WERI-Rb-1 (cell line): ENCODE measurements at places on chromosomes 1 and 21.

GRCh38 chr1:81449786-81450185 is 350.9 kb upstream of the ADGRL2 start:
- DNase-seq = no peak

DNA sequence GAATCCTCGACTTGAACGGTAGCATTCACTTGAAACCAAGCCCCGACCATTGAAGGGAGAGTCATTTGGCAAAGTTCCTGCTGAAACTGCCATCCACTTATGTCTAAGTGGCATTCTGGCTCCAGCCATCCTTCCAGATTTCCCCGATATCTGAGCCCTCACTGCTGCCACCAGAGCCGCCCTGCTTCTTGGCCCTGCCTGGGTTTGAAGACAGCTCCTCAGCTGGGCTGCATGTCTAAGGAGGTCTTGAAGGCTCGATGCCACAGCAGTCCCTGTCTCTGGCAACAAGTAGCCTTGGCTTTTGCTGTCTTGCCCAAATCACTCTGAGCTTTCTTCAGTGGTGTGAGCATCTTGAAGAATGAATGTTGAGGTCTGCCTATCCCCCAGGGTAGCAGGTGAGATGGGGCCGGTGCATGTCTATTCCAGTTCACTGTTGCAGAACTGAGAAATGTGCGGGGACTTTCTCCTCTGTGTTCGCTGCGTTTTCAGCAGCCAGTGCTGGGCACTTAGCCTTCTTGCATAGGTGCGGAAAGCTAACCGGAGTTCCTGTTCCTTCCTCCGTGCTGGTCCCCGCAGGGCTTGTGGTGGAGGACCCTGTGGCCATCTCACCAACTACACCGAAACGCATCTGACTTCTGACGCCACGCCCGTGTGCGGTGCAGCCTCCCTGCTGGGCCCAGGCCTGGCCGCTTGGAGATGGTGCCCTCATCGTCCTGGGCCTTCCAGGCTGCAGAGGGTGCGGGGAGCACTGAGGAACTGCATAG is 29.2 kb downstream of the MAN1C1 start:
- no peak for DNase-seq

DNA sequence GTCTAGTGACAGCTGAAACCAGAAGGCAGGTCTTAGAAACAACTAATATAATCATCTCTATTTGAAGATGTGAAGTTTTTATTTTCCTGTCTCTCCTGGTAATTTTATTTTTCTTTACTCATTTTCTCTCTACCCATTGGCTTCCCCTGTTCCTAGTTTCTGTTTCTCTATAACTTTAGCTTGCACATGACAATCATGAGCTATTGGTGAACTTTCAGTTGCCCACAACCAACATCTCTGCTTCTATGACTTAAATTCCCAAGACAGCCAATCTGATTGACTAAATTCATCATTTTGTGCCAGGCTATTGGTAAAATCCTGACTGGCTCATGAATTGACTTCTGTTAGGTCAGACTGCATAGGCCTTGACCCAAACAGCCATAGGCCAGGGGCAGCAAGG is 13.7 kb upstream of the ACADM start:
- DNase-seq = no peak

GRCh38 chr21:27082431-27083010 is 115.6 kb upstream of the ADAMTS5 start:
- DNase-seq = no peak

- DNase-seq = no peak
These were observed 114.0 kb downstream of the NBPF12 start for GRCh38 chr1:147052143-147052542.

- DNase-seq = no peak
These were observed 102.7 kb downstream of the RNF220 start for GRCh38 chr1:44507490-44508396.

DNA sequence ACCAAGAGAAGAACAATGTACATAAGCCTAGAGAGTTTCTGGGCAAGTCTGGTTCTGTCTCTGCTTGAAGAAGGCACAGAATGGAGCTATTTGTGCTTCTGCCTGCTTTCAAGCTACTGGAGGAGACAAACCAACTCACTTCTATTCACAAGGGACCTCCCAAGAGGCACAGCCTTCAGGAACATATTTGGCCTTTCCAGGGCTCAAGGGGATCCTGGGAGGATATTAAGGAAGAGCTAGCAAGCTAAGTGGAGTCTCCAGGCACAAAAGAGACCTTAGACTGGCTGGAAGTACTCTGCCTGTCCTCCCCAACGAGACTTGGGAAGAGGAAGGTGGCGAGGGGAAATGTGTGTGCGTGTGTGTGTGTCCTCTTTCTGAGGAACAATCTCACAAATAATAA is at the start of gene OR6Y1:
OR6Y1 (minus strand) TSS at position 54 of the 400 bp plus-strand sequence. CDS start 6,300 bp downstream, outside the sequence.
- DNase-seq = no peak

DNA sequence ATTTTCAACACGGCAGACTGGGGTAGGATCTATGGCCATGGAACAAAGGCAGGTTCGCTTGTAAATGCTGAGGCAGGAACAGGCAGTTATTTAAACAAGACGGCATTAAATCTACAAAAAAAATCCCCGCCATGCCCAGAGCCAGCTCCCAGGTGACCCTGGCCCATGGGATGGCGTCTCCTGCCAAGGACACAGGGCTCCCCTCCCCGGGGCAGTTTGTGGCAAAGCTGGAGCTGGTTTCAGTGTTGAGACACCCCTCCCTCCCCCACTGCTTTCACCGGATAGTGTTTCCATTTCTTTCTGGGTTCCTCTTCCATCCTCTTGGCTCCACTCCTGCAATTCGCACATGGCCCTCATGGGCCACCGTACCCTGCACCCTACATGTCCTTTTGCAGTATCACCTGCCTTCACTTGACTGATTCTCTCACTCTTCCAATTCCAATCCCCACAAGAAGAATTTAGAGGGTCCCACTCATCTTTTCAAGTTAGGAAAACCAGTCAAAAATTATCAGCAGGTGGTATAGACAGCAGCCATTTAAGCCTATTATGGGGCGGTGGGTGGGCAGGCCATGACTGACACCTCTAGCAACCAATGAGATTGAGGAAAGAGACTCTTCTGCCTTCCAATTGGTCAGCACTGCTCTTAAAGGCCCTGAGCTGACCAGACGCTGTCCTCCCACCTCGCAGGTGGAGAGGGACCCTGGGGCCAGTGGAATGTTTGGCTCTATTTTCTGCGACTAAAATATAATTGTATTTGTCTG is 52.0 kb downstream of the OLIG1 start:
- DNase-seq = peak; percentile 40

- DNase-seq = no peak
These were observed 6.5 kb downstream of the SDF4 start for GRCh38 chr1:1225238-1225845.

- no peak for DNase-seq
These were observed 26.9 kb downstream of the ITPKB start for GRCh38 chr1:226711976-226712741.

GRCh38 chr21:45164124-45164511 is 89.7 kb downstream of the ADARB1 start:
- no peak for DNase-seq

DNA sequence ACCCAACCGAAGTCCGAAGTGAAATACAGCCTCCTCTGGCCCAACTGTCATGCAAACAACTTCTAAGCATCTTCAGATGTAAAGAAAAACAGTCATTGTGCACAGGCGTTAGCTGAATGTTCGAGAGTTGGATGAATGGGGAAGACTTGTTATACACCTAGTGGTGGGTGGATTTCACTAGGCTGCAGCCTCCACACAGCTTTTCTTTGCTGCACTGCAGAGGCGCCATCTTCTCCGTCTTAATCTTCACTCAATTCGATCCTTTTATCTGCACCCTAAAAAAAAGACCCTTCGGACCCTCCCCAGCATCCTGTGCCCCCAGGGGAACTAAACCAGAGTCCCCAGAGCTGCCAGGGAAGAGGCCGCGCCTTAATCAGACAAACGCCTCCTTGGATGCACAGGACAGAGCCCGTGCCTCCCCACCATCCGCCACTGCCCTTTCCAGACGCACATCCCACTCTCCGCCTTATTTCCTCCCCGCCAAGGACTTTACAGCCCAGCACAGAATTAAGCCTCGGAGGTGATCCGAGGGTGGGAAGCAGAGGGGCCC is 1.4 kb downstream of the APP start:
- peak; percentile 71 for DNase-seq

DNA sequence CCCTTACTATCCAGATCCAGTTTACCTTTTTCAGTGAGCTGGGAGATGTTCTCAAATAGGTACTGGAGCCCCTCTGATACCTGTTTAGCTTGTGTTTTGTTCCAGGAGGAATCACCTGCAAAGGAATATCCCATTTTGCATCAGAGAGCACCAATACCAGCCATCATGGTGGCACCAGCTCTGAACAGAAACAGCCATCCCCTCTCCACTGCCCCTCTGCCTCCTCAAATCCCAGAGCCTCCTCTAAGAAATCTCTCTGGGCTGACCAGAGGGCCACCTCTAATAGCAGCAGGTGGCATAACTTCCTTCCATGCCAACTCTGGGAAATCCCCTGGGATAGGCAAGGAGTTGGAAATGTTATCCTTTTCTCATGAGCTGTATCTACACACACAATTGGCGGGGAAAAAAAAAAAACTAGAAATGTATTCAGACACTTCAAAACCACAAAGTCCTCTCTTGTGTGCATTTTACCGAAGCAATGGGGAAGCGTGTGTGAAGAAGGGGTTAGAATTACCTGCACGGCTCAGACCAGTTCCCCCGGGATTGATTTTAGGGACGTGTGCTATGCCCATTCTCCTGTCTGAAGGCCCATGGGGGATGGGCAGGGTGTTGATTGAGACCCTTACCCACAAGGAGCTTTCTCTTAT is 2.4 kb downstream of the PGLYRP4 start:
- DNase-seq = peak; percentile 7

DNA sequence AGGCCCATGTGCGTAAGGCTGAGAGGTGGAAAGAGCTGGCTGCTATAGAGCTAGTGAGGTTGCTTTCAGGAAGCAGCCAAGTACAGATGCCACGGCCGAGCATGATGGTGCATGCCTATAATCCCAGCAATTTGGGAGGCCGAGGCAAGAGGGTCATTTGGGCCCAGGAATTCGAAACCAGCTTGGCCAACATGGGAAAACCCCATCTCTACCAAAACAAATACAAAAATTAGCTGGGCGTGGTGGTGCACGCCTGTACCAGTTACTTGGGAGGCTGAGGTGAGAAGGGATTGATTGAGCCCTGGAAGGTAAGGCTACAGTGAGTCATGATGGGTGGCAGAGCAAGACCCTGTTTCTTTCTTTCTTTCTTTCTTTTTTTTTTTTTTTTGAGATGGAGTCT is 2.7 kb downstream of the CCDC24 start:
- DNase-seq = no peak

DNA sequence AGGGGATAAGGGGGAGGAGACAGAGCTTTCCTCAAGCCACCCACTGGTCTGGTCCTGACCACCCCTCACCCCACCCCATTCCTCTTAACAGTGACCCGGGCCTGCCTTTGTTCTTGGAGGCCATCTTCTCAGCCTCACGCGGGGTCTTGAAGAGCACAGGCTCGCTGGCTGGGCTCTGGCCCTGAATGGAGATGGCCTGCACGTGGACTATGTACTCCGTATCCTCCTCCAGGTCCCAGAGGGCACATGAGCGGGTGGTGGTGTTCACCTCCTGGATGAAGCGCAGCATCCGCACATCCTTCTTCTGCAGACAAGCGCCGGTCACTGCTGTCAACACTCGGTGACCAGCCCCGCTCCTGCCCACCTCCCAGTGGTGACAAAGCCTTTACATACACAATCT is 2.6 kb downstream of the FNDC5 start:
- no peak for DNase-seq
